ENCODE measurements at places on chromosomes 2 and 18.

- ATAC-seq = no peak
These were observed 9.9 kb downstream of the CNTNAP5 start for GRCh38 chr2:124035001-124035400.

GRCh38 chr2:233152541-233152940, 92.4 kb downstream of the INPP5D start:
- ATAC-seq = peak; percentile 41

DNA sequence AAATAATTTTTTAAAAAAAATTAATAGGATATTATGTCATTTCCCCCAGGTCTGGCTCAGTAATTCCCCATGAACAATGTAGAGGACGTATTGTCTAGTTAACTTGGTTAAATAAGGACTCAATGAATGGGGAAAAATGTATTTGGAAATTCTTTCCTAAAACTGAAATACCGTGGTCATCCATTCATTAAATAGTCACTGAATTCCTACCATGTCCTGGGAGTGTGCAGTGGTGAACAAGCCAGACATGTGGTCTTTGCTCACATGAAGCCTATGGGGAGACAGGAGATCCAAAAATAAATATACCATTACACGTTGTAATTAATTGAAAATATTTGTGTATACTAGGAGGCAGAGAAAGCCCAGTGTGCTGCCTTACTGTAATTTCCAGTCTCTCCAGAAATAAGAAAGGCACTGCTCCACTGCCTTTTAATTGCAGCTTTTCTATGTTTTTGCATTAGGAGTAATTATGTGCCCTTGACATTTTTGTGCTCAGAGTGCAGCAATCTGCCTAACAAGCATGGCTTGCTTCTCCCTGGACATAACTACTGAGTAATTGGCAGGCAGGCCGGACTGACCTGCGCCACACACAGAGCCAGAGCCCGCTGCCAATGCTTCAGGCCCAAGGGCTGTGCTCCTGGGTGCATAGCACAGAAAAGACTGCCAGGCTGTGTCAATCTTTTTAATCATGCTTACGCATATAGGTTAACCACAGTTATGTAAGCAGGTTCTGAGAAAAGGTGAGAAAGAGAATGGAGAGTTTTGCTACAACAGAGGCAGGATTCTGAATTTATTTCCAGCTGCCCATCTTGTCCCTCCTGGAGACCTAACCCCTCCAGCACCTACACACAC, 22.2 kb upstream of the TTC39C start:
- ATAC-seq = no peak

- ATAC-seq = no peak
These were observed 81.0 kb downstream of the EPC2 start for GRCh38 chr2:148725564-148725963.

DNA sequence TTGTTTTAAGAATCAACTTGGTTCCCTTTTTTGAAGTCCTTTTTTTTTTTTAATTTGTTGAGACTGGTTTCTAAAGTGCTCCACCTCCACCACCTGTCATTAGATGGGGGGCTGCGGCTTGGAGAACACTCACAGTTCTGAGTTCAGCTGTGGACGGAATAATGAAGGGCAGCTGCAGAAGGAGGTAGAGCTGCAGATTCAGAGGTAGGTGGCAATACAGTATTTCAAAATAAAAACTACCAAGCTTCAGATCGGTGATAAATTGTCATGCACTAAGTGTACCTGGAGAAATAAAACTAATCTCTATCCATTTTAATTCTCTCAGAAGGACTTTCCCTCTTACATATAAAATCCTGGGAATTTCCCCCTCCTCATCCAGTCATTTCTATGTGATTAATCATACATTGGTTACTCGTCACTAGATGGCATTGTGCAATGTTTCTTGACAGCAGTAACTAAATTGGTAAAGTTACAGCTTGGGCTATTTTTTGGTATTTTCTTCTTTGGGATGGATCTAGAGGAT, 81.1 kb upstream of the SLC39A10 start:
- no peak for ATAC-seq

DNA sequence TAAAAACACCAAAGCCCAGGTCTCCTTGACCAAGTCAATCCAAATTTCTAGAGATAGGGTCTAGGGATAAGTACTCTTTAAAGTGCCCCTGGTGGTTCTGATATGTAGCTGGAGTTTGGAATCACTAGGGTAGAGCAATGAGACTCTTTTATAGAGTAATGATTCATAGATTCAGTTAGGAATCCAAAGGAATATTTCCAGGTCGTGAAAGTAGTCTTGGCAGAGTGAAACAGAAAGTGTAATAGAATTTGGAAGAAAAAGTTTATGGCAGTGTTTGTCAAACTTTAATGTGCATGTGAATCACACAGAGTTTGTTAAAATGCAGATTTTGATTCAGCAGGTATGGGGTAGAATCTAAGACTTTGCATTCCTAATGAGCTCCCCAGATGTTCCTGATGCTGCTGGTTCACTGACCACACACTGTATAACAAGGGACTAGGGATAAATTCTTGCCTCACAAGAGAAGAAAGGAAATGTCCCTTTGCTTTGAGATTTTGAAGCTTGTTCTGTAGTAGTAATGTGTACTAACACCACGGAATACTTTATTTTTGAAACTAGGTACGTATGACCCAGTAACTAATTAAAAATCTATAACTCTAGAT, 1.8 kb downstream of the UPP2 start:
- no peak for ATAC-seq

DNA sequence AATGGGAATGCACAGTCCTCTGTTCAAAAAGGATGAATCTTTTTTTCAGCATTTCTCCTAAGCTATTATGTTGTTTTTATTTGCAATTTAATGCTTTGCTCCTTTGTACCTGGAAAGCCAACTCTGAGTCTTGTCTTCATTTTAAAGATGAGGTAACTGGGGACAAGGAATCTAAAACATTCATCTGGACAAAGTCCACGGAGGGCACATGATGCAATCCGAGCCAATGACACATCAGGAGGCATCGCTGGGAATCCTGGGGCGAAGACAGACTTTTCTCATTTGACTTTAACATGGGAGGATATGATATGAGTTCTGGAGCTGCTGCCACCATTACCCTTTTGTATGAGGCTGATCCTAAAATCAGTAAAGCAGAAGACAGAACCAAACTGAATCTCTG, 116.5 kb upstream of the REG3G start:
- ATAC-seq = no peak

GRCh38 chr2:178484245-178485041, 4.2 kb downstream of the PLEKHA3 start:
- no peak for ATAC-seq

DNA sequence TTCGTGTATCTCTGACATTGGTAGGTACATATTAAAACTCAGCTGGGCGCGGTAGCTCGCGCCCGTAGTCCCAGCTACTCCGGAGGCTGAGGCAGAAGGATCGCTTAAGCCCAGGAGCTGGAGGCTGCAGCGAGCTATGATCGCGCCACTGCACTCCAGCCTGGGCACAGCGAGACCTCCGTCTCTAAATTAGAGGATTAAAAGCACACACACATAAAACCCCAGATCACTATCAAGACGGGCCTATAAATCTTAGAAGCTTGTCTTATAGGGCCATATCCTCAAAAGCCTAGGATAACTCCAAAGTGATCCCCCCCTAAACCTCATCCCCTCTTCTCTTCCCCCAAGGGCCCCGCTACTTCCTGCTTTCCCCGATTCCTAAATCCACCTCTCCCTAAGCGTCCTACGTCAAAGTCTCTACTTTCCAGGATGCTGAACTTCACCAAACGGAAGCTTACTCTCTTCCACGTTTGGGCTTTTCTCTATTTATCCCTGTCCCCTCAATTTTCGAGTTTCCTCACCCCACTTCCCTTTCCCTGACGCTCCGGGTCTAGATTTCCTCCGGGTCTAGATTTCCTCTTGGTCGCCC, 707 bp downstream of the KRCC1 start:
- ATAC-seq = peak; percentile 3

DNA sequence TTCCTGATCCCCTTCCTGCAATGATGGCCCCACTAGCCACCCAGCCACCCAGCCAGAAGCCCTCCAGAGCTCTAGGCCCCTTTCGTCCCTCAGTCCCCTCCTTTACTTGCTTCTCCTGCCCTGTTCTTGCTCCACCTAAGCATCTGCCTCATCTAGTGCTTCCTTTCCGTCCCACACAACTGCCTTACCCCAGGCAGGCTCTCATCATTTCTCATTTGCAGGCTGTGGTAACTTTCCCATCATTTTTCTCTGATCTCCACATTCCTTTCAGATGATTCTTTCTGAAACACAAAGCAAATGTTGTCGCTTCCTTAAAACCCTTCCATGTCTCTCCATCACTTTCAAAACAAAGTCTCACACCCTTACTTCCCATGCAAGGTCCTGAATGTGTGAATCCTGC, 459.8 kb downstream of the METTL4 start:
- no peak for ATAC-seq

GRCh38 chr18:34976123-34976522, 65.1 kb upstream of the MAPRE2 start:
- ATAC-seq = no peak

- no peak for ATAC-seq
These were observed 258.4 kb downstream of the BCL11A start for GRCh38 chr2:60294901-60295635.

GRCh38 chr2:75390169-75390568, 170.6 kb downstream of the EVA1A start:
- no peak for ATAC-seq

GRCh38 chr2:147197754-147198483, 646.9 kb upstream of the ACVR2A start:
- ATAC-seq = no peak

DNA sequence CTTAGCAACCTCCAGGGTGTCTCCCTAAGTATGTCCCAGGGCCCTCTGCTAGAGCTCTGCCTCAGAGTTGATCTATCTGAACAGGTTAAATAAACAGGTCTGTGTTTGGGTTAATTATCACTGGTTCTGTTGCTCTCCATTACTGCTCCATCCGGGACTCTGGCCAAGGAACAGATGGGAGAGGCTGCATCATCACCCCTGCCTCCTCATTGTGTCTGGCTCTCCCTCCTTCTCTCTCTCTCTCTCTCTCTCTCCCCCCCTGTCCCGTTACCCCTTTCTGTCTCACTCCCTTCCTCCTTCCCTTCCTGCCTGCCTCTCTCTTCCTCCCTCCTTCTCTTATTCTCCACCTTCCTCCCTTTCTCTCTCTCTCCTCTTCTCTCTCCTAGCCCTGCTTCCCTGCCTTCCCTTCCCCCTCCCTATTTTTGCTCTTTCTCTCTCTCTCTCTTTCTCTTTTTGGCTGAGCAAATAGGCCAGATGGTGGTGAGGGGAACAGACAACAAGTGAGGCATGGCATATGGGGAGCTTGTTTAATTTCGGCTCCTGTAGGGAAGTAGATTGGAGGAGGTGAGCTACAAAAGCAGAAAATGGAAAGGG, 62.1 kb downstream of the SETBP1 start:
- peak; percentile 76 for ATAC-seq

DNA sequence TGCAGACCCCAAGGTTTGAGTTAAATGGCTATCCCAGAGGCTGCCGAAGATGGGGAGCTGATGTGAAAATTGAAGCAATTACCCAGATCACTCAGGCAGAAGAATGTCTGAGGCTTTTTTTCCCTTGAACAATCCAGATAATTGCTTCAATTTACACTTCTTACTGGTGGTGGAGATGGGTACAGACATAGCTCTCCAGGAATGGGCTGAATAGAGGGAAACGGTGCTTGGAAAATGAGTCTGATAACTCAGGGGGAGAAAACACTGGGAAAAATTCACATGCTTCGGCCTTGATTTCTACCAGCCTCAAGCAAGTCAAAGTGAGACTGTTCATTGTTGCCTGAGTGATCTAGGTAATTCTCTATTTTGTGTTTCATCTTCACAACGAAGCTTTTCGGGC, 9.5 kb upstream of the KIF5C start:
- no peak for ATAC-seq

GRCh38 chr2:98505971-98506664, 61.5 kb downstream of the INPP4A start:
- no peak for ATAC-seq

DNA sequence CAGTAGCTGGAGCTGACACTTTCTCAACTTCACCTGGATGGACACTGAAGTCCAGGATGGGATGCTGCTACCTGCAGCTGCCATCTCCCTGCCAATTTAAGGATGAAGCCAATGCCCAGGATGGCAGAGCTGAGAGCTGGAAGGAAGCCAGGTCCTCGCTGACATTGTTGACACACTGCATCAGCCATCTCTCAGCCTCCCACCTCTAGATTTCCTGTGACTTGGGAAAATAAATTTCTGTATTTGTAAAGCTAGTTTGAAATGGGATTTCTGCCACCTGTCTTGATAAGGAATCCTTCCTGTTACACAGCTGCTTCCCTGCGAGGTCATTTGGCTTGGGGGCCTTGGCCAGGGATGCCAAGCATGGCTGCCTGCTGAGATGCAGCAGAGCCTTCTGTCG, 43.5 kb downstream of the KCTD1 start:
- ATAC-seq = no peak

- no peak for ATAC-seq
These were observed 89.7 kb downstream of the POLE4 start for GRCh38 chr2:75047992-75048625.

DNA sequence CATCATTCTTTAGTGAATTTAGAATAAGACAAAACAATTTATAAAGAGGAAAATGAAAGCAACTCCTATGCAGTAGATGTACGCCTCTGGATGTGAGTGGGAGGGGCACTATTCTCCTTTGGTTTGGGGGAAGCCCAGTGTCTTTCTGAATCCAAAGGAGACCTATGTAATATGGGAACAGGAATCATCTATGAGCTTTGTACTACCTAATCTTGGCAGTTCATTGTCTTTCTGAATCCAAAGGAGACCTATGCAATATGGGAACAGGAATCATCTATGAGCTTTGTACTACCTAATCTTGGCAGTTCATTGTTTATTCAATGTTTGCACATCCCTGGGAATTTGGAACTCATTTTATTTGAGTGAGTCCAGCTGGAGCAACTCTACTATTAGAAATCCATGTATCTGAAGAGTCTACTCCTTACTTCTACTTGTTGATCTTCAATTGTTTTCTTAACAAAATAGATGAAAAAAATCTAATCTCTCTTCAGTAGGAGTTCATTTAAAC, 401.1 kb upstream of the LRATD1 start:
- no peak for ATAC-seq

DNA sequence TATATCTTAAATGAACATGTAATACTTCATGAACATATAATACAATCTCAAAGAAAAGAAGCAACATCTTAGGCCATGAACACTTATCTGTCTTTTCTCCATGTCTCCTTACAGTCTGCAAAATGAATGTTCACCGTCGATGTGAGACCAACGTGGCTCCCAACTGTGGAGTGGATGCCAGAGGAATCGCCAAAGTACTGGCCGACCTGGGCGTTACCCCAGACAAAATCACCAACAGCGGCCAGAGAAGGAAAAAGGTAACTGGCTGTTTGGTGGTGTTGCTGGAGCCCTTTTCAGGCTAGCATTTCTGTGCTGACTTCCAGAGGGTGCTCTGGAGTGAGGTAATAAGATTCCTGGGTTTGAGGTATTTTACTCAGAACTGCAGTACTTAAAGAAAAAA, 295.9 kb upstream of the EPAS1 start:
- no peak for ATAC-seq

GRCh38 chr2:195902857-195903256, 165.8 kb downstream of the DNAH7 start:
- no peak for ATAC-seq

DNA sequence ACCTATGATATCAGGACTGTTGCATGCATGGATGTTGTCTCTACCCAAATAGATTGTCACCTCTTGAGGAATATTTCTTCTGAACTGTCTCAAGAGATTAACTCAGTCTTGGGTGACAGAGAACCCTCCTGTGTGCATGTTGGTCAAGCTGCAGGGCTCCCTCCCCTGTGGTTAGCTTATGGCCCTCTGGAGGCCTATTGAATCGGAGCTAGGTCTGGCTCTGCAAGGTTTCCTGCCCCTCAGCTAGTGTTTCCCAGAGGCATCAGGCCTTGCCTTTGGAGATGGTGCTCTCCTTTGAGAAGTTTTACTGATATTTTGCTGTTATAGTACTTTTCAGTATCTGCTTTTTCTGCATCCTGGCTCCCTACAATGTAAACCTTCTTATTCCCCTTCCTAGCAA, 769.2 kb upstream of the FAM98A start:
- ATAC-seq = no peak

Measured in gastroesophageal sphincter (tissue), 4 donors.